ENCODE measurements at places on chromosomes 1 and 21. TPM values are rescaled to one million over a fixed set of nuclear protein-coding genes. Genes with fewer than 3 reads are reported as not detected.

DNA sequence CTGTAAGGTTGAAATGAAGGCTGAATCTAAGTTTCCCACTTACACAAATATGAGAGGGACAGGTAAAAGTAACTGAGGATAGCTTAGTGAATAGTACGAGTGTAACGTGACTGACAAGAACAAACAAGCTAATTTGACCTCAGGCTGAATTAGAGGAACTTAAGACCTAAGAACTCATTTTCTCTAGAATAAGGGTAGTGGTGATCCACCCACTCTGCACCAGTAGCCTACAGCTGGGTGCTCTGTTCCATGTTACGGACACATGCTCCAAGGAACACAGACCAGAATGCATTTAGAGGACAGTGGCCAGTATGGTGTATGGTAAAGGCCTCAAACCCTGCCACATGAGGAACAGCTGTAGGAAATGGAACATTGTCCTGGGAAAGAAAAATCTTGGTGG is 14.9 kb upstream of the TMEM9 start:
- no peak for DNase-seq
- H3K36me3 ChIP-seq = no peaks in the 10 kb centered on the region
- H3K27ac ChIP-seq = no peak overlapping the region
- peaks cover 34% of the 10 kb centered on the region for H3K27me3 ChIP-seq
- H3K4me1 ChIP-seq = peaks cover 7% of the 10 kb centered on the region

GRCh38 chr1:61327436-61327835 is 245.1 kb downstream of the NFIA start:
- no peak overlapping the region for H3K27ac ChIP-seq
- H3K4me1 ChIP-seq = peaks cover 4% of the 10 kb centered on the region
- H3K36me3 ChIP-seq = peaks cover 3% of the 10 kb centered on the region
- DNase-seq = no peak
- H3K27me3 ChIP-seq = no peaks in the 10 kb centered on the region

DNA sequence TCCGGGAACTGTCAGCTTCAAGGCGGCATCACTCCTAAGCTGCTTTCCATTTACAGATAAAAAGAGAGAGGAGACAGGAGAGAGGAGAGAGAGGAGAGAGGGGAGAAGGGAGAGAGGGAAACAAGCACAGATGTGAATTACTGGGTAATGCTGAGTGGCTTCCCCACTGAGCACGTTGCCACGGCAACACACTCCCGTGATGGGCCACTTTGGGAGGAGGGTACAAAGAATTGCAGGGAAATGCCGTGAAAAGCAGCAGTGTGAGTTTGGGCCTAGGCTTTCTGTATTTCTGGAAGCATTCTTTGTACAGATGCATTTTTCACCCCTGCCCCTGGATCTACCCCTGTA is 128.0 kb upstream of the IRF2BP2 start:
- H3K27ac ChIP-seq = peak overlapping the region; percentile 10
- H3K27me3 ChIP-seq = no peaks in the 10 kb centered on the region
- peaks cover 39% of the 10 kb centered on the region for H3K4me1 ChIP-seq
- DNase-seq = peak; percentile 47
- no peaks in the 10 kb centered on the region for H3K36me3 ChIP-seq
- no peak overlapping the region for H3K4me3 ChIP-seq

DNA sequence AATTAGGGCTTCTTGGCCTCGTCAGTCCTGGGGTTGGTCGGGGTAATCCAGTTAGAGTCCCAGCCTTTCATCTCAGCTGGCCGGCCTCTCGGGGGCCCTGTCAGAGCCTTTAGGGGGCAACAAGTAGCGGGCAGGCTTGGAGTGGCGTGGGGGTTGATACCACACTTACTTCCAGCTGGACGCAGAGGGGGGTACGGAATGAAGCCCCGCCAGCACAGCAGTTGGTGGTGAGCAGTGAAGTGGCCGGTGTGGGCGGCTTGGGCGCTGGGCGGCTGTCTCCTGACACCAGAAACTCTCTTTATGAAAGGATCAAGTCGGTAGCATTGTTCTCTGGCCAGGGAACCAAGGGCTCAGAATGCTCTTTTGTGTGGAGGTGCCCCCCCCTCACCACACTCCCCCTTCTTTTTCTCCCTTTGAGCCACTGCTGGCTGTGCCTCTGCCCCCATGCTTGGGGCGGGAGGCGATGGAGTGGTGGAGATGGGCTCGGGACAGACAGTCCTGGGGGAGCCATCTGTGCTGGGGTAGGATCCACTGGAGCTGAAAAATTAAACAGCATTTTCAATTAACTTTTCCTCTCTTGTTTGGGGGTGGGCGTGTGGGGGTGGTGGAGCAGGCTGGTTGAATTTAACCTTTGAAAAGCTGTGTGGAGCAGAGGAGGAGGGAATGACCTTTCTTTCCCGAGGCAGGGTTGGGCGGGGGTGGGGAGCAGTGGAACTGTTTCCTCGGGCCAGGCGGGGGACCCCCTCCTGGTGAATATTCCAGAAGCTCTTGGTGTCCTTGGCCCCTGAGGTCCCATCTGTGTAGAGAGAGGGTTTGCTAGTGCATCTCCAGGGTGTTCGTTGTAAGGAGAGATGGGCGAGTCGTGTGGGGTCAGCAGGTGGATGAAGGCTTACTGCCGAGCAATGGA is 102.7 kb downstream of the RNF220 start:
- H3K27ac ChIP-seq = no peak overlapping the region
- H3K27me3 ChIP-seq = peaks cover 31% of the 10 kb centered on the region
- H3K4me1 ChIP-seq = peaks cover 76% of the 10 kb centered on the region
- peak; percentile 32 for DNase-seq

DNA sequence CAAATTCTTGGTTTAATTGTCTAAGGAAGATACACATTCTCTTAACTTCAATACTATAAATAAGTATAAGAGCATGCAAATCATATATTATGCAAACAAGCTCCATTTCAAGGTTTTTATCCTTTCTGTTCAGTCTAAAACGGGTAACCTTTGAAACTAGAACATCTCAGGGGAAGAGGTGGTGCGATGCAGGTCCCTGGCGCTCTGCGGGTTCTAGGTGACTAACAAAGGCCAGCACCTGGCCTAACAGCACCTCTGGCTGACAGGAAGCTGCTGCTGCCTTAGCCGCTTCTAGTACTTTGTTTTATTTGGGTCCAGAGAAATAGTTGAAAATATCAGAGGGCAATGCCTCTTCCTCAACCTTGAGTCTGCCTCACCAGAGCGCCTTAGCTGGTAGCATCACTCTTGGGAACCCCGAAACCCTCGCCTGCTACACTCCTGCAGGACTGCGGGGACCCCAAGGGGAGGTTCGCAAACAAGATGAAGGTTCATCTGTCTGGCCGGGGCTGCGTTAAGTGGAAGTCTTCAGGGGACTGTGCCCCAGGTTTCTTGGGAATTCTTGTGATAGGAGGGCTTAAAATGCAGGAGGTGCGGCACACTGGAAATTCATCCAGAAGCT is 45.5 kb downstream of the PRDM15 start:
- H3K4me1 ChIP-seq = peaks cover 22% of the 10 kb centered on the region
- peaks cover 8% of the 10 kb centered on the region for H3K36me3 ChIP-seq
- no peak overlapping the region for H3K4me3 ChIP-seq
- H3K27ac ChIP-seq = no peak overlapping the region

DNA sequence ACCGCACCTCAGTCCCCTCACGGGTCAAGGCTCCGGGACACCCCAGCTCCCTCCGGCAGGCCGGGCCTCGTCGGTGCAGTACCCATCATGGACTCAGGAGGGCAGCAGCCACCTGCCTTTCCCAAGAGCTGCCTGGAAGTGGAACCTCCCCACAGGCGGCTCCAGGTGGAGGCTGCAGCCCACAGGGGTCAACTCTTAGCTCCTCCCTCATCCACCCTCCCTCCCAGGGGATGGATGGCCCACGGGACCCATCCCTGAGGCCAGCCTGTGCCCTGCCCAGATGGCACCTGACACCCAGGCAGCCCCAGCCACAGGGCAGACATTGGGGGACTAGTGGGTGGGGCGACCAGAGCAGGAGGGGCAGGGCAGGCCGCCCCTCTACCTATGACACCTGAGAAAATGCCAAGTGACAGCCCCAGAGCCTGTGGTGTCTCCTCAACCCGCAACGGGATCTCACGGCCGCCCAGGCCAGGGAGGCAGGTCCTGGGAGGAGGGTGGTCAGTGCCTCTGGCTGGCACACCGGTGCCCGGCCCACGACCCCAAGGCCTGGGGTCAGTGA is 1.2 kb upstream of the ARHGEF16 start:
- H3K4me3 ChIP-seq = peak overlapping the region; percentile 49
- DNase-seq = peak; percentile 92
- peak overlapping the region; percentile 70 for H3K27ac ChIP-seq
- no peaks in the 10 kb centered on the region for H3K27me3 ChIP-seq
- peaks cover 9% of the 10 kb centered on the region for H3K4me1 ChIP-seq
- H3K36me3 ChIP-seq = no peaks in the 10 kb centered on the region

- peaks cover 88% of the 10 kb centered on the region for H3K27me3 ChIP-seq
- peaks cover 52% of the 10 kb centered on the region for H3K4me1 ChIP-seq
Observed at GRCh38 chr1:213987927-213988506, at the start of gene PROX1. Gene PROX1 (plus strand): TSS chr1:213987973. CDS start chr1:213996536, 8,563 bp downstream.

- H3K27ac ChIP-seq = no peak overlapping the region
- no peaks in the 10 kb centered on the region for H3K27me3 ChIP-seq
- H3K4me3 ChIP-seq = no peak overlapping the region
- no peak for DNase-seq
Observed at GRCh38 chr1:230299191-230300006, 126.7 kb downstream of the PGBD5 start.

- H3K27ac ChIP-seq = no peak overlapping the region
- no peak overlapping the region for H3K4me3 ChIP-seq
- H3K36me3 ChIP-seq = no peaks in the 10 kb centered on the region
- H3K4me1 ChIP-seq = peaks cover 25% of the 10 kb centered on the region
- no peak for DNase-seq
Observed at GRCh38 chr1:11482198-11482597, 3.2 kb downstream of the DISP3 start.

The BTBD8 gene
- 3.7 TPM for total RNA-seq

The DNASE2B gene
- total RNA-seq = 0.15 TPM

The ETV3L gene
- 0.25 TPM for total RNA-seq

The VCAM1 gene
- 0.07 TPM for total RNA-seq

The NADK gene
- 119 TPM for total RNA-seq

The HNRNPR gene
- 170 TPM for total RNA-seq

The GPR25 gene
- total RNA-seq = not detected

Data from WTC11 (cell line).